ENCODE measurements at places on chromosomes 3 and 15. TPM values are rescaled to one million over a fixed set of nuclear protein-coding genes. Genes with fewer than 3 reads are reported as not detected.

TRH gene
- not detected for total RNA-seq

MAP4 gene
- 33.1 TPM for total RNA-seq

RTP1 gene
- not detected for total RNA-seq

GHSR gene
- total RNA-seq: not detected

CHRNA7 gene
- total RNA-seq: 1.3 TPM

ACAN gene
- total RNA-seq: not detected

Measured in HepG2 (cell line).